ENCODE measurements at places on chromosomes 4 and X.

GRCh38 chr4:175139205-175139604, 221.0 kb downstream of the ADAM29 start:
- no peak for DNase-seq

DNA sequence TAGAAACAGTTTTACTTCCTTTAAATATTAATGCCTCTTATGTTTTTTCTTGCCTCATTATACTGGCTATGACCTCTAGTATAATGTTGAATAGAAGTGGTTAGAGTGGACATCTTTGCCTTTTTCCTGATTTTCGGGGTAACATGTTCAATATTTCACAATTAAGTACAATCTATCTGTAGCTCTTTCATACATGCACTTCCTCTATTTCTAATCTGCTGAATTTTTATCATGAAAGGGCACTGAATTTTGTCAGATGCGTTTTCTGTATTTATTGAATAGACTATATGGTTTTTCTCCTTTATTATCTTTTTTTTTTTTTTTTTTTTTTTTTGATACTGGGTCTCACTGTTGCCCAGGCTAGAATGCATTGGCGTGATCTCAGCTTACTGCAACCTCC, 29.0 kb downstream of the MECP2 start:
- DNase-seq: no peak

- DNase-seq: no peak
Observed at GRCh38 chr4:83257811-83258210, 26.8 kb downstream of the COQ2 start.

GRCh38 chr4:133324491-133324890, 175.4 kb downstream of the PCDH10 start:
- DNase-seq: no peak

DNA sequence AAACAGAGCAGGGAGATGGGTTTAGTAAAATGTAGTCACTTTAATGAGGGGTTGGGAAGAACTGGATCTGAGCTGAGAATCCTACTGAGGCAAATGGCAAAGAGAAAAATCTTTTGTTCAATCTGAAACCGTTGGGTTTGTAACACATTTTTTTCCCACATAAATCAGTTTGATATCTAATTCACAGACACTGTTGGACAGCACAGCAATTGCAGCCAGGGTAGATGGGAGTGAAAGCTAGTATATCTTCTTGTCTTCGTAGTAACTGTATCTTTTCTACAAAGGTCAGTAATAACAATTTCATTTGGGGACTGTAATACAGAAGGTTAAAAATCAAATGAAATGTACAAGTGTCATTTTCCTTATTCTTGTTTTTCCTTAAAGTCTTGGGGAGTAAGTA, 649.5 kb upstream of the ATOH1 start:
- no peak for DNase-seq

- no peak for DNase-seq
Observed at GRCh38 chr4:168039593-168039992, 52.7 kb upstream of the ANXA10 start.

Measured in fibroblast of mammary gland (primary cell).